NCI-H460 (cell line): ENCODE measurements at places on chromosomes 4 and X. TPM values are rescaled to one million over a fixed set of nuclear protein-coding genes. Genes with fewer than 3 reads are reported as not detected.

The HTN3 gene
- not detected in 2 replicates for total RNA-seq

The IL2 gene
- not detected in 2 replicates for total RNA-seq

The RBM47 gene
- 40.2 and 47.3 TPM in 2 replicates for total RNA-seq

The HSFX3 gene
- total RNA-seq: not detected in 2 replicates

The GAGE12G gene
- total RNA-seq: not detected in 2 replicates

The GLRA3 gene
- total RNA-seq: 0.09 and 0.15 TPM in 2 replicates

The ATP5ME gene
- 307 and 342 TPM in 2 replicates for total RNA-seq

The USP27X gene
- total RNA-seq: 1.3 and 2.1 TPM in 2 replicates

The TGIF2LX gene
- total RNA-seq: not detected in 2 replicates

The IL1RAPL1 gene
- total RNA-seq: not detected in 2 replicates

The MAGED1 gene
- total RNA-seq: 35.7 and 49.2 TPM in 2 replicates

The SGMS2 gene
- total RNA-seq: 24.3 and 26.7 TPM in 2 replicates

The EVC2 gene
- total RNA-seq: not detected in 2 replicates

The ARHGEF9 gene
- 12.2 and 13.8 TPM in 2 replicates for total RNA-seq

The CHRDL1 gene
- total RNA-seq: 0.12 TPM in 1 of 2 replicates, not detected in the other

The FGF16 gene
- total RNA-seq: not detected in 2 replicates

The LIN54 gene
- total RNA-seq: 17.4 and 19.8 TPM in 2 replicates

The HGFAC gene
- total RNA-seq: not detected in 2 replicates

The GPAT3 gene
- total RNA-seq: 69.2 and 80.5 TPM in 2 replicates

The COX7B2 gene
- total RNA-seq: not detected in 2 replicates

The SMIM31 gene
- 0.10 TPM in 1 of 2 replicates, not detected in the other for total RNA-seq

The IL21 gene
- total RNA-seq: not detected in 2 replicates

The GLRA2 gene
- total RNA-seq: not detected in 2 replicates

The PLXNA3 gene
- total RNA-seq: 6.5 and 7.1 TPM in 2 replicates

The TRAM1L1 gene
- total RNA-seq: 4.0 and 4.2 TPM in 2 replicates

The ADGRG2 gene
- 18.2 and 18.3 TPM in 2 replicates for total RNA-seq

The SYTL5 gene
- total RNA-seq: 0.05 and 0.17 TPM in 2 replicates

The MAP9 gene
- total RNA-seq: 13.0 and 13.8 TPM in 2 replicates

The SLITRK4 gene
- 95.2 and 109 TPM in 2 replicates for total RNA-seq

The RIBC1 gene
- total RNA-seq: 1.2 and 1.5 TPM in 2 replicates

The AMBN gene
- not detected in 2 replicates for total RNA-seq

The C1GALT1C1 gene
- 35.2 and 38.1 TPM in 2 replicates for total RNA-seq

The CXorf49 gene
- not detected in 2 replicates for total RNA-seq

The STX18 gene
- 12.1 and 12.2 TPM in 2 replicates for total RNA-seq

The AR gene
- 8.0 and 9.7 TPM in 2 replicates for total RNA-seq

The ZNF711 gene
- 15.8 and 17.9 TPM in 2 replicates for total RNA-seq

The LEF1 gene
- 0.69 TPM in 2 replicates for total RNA-seq

The ARSJ gene
- total RNA-seq: 0.84 and 0.95 TPM in 2 replicates

The SPON2 gene
- total RNA-seq: 0.17 TPM in 1 of 2 replicates, not detected in the other

The CXCL9 gene
- not detected in 2 replicates for total RNA-seq

The GPM6B gene
- 0.50 and 0.75 TPM in 2 replicates for total RNA-seq

The PWWP3B gene
- total RNA-seq: 0.06 and 0.12 TPM in 2 replicates

The GAB1 gene
- 3.6 and 4.0 TPM in 2 replicates for total RNA-seq

The BANK1 gene
- total RNA-seq: 0.05 and 0.12 TPM in 2 replicates

The SLC6A8 gene
- 42.0 and 45.6 TPM in 2 replicates for total RNA-seq

The ACSL4 gene
- 58.4 and 64.4 TPM in 2 replicates for total RNA-seq

The EFHC2 gene
- not detected in 2 replicates for total RNA-seq

The EDA2R gene
- total RNA-seq: 30.6 and 32.2 TPM in 2 replicates

The NEUROG2 gene
- total RNA-seq: not detected in 2 replicates

The CAPN6 gene
- total RNA-seq: 0.02 TPM in 1 of 2 replicates, not detected in the other

The PHKA2 gene
- total RNA-seq: 7.5 and 9.1 TPM in 2 replicates

The IL1RAPL2 gene
- 0.07 TPM in 1 of 2 replicates, not detected in the other for total RNA-seq

The CSN1S1 gene
- total RNA-seq: not detected in 2 replicates

The SLITRK2 gene
- 0.02 TPM in 1 of 2 replicates, not detected in the other for total RNA-seq

The CFI gene
- total RNA-seq: not detected in 2 replicates

The TRPC5OS gene
- not detected in 2 replicates for total RNA-seq

The TMPRSS11A gene
- total RNA-seq: not detected in 2 replicates

The IL15 gene
- total RNA-seq: 4.6 and 5.9 TPM in 2 replicates

The CDS1 gene
- total RNA-seq: 0.32 TPM in 2 replicates
